Neuronal stem cell (in vitro differentiated cells): ENCODE measurements at places on chromosomes 11 and 22.

DNA sequence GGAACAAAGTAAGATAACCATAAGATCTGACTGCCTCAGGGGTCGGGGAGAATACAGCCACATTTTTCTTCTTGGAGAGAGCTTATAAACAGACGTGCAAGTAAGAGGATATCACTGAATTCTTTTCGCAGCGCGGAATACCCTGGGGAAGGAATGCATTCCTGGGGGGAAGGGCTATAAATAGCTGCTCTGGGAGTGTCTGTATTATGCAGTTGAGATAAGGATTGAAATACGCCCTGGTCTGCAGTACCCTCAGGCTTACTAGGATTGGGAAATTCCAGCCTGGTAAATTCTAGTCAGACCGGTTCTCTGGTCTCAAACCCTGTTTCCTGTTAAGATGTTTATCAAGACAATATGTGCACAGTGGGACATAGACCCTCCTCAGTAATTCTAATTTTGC is 1491.7 kb upstream of the RAG2 start:
- DNase-seq = no peak

DNA sequence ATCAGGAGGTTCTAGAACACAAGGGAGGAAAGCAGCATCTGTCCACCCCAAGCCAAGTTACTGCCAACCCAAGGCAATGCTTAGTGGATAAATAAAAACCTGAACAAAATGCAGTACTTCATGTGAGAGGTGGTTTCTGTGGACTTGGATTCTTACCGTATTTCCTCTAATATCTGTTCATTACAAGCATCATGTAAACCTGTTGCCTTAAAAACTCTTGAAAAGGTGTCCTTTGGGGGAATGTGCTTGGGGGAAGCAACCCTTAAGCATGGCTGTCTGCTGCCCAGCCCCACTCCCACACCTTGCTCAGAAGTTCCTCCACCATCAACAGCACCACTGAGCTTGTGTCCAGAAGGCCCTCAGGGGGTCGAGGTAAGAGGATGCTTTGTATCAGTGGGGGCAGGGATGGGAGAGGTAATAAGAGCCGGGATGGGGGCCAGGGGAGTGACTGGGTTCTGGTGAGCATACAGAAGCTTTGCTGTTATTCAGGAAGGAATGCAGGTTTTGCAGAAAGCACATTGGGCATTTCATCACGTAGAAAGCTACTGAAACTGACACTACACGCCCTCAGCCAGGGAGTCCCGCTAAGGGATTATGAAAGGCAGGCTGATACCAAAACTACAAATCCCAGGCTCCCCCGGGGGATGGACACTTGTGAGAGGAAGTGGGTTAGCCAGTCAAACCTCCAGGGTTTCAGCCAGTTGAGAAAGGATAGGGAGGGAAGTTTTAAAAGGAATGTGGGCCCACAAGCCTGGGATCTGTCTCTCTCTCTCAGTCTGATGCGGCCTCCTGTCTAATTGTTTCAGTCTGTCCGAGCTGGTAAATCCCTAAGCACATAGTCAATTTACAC is 52.0 kb downstream of the KCNJ1 start:
- peak; percentile 79 for DNase-seq

- DNase-seq = no peak
These were observed 1.1 kb downstream of the TM7SF2 start for GRCh38 chr11:65112546-65113360.

DNA sequence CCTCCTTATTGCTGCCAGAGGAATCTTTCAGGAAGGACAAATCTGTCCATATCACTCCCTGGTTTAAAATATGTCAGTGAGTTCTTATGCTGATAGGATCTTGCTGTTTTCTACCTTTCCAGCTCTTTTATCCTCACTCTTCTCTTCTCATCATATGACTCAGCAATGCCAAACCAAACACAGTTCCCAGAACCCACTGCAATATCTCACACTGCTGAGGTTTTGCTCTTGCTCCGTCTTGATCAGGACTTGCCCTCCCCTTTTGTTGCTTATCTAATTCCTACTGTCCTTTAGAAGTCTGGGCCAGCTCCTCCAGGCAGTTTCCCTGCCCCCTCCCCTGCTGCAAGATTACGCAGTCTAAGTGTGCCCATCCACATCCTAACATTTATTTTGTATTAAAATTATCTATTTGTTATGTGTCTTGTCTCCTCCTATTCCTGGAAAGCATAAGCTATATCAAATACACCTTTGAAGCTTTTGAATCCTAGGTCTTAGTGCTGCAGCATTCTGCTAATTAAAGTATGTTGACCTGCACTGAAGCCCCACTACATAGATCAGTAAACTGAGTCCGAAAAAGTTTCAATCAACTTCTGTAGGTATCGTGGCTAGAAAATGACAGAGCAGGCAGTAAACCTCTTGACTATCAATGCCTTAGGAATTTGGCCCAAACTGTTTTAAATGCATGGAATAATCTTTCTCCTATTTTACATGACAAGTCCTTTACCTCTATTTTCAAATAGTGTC is 119.2 kb upstream of the C11orf87 start:
- DNase-seq = no peak

DNA sequence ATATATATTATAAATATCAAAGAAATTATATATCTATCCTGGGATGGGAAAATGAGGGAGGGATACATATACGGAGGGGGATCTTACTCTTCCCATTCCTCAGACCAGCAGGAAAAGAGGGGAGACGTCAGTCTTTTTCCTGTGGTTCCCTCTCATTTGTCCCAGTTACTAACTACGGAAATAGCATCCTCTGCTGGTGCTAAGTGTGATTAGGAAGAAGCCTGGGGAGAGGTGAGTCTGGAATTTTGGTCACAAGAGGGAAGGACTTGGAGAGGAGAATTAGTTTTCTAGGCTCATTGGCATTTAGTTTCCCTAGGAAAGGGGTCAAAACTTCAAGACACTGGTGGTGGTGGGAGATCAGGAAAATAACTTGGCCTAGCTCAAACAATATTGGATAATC is 11.6 kb downstream of the MED19 start:
- DNase-seq = no peak

GRCh38 chr11:26847459-26847858 is 125.6 kb upstream of the SLC5A12 start:
- DNase-seq = no peak

- no peak for DNase-seq
These were observed 3.5 kb upstream of the SIPA1 start for GRCh38 chr11:65634440-65634839.

DNA sequence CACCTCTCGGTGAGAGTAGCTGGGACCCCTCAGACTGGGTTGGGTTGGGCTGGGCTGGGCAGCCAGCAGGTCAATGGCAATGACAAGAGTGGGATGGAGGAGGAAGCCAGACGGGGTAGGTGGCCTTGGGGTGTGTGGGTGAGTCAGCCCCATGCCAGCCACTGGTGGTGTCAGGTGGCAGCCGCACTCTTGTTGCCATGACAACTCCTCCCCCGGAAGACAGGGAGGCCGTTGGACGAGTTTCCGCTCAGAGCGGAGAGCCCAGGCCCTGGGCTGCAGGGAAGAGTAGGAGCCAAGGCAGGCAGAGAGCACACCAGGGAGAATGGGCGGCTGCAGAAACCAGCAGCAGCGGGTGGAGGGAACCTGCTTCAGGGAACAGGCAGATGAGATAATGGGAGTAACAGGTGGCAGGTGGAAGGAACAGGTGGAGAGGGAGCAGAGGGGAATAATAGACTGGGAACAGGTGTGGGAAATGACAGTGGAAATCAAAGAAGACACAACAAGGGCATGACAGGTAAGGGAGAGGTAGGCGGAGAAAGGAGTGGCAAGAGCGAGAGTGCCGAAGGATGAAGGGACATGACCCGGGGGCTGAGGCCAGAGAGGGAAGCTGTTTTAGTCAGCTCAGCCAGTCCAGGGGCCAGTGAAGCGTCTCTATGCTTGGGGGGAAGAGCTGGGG is 8.7 kb downstream of the SPTBN2 start:
- DNase-seq = peak; percentile 69

GRCh38 chr11:113977701-113978100 is 2.8 kb downstream of the HTR3A start:
- DNase-seq = no peak

GRCh38 chr22:38987171-38987895 is 5.2 kb downstream of the APOBEC3B start:
- no peak for DNase-seq

DNA sequence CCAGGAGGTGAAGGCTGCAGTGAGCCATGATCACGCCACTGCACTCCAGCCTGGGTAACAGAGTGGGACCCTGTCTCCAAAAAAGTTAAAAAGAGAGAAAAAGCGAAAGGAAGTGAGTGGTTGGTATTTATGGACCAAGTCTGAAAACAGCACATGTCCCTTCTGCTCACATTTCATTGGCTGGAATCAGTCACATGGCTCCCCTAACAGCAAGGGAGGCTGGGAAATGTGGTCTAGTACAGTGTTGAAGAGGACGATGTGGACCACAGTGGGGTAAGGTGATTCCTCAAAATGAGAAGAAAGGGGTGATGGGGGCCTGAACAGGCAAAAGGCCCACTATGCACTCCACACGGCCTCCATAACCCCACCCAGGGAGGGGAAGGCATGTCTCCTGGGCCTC is 32.5 kb upstream of the SMTN start:
- no peak for DNase-seq

GRCh38 chr11:24598641-24599040 is 101.8 kb downstream of the LUZP2 start:
- no peak for DNase-seq

- peak; percentile 65 for DNase-seq
These were observed 394 bp downstream of the KIAA1671 start for GRCh38 chr22:24952837-24953383.

- DNase-seq = no peak
These were observed 8.3 kb downstream of the SRSF8 start for GRCh38 chr11:95074792-95075563.

GRCh38 chr11:35049859-35050531 is 89.0 kb upstream of the CD44 start:
- no peak for DNase-seq

DNA sequence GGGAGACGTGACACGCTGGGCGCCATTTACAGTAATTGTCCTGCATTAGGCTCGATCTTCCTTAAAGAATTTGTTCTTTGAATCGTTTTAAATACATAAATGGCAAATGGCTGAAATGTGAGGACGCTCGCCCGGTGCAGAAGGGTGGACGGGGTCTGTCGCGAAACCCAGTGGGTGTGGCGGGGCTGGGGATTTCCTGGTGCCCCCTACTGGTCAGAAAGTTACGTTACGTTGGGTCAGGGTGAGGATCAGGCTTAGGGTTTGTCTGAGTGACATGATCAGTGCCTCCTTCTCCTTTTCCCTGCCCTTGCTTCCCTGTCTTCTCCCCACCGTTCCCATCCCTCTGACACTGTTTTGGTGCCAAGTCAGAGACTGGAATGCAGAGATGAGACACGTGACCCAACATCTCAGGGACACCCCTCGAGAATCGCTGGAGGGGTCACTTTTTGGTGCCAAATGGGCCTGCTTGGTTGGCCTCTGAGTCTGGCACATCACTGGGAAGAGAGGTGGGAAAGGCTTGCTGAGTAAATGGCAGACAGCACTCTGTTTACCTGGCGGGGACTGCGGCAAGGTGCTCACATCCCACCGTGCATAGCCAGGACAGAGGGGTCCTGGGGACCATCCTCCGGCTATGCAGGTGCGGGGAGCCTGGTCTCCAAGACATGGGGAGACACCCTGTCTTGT is 1107.6 kb downstream of the BRD1 start:
- no peak for DNase-seq

DNA sequence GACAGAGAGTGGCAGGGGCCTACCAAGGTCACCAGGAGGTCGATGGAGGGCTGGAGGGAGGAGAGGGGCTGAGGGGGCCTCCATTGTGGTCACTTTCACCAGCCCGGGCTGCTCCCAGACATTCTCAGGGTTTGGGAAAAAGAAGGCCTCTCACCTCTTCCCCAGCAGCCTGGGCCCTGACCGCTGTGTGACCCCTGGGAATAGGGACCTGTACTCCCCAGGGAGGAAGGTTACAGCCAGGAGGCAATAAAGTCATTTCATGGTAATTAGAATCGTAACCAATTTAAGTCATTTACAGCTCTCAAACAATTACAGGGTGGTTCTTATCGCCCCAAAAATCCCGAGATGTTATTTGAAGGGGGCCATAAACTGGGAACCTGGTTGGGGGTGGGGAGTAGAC is 37.8 kb downstream of the ISX start:
- DNase-seq = no peak
